ENCODE measurements at places on chromosomes 7 and 10. TPM values are rescaled to one million over a fixed set of nuclear protein-coding genes. Genes with fewer than 3 reads are reported as not detected.

HMX3 gene
- not detected for total RNA-seq

LLCFC1 gene
- not detected for total RNA-seq

TMEM213 gene
- not detected for total RNA-seq

CALN1 gene
- not detected for total RNA-seq

HOXA6 gene
- not detected for total RNA-seq

MCM10 gene
- total RNA-seq, result 26.1 TPM

CCDC172 gene
- total RNA-seq, result not detected

TRDMT1 gene
- total RNA-seq, result 17.8 TPM

GHRHR gene
- total RNA-seq, result not detected

SEPTIN14 gene
- total RNA-seq, result not detected

CUZD1 gene
- 2.1 TPM for total RNA-seq

TMEM130 gene
- total RNA-seq, result not detected

PRKAR1B gene
- 14.5 TPM for total RNA-seq

UBN2 gene
- total RNA-seq, result 11.3 TPM

AIFM2 gene
- 6.0 TPM for total RNA-seq

HTR7 gene
- 0.07 TPM for total RNA-seq

LRIT1 gene
- total RNA-seq, result not detected

NME8 gene
- total RNA-seq, result not detected

VWDE gene
- 0.50 TPM for total RNA-seq
